Right cardiac atrium (tissue), 5 donors: ENCODE measurements at places on chromosomes 6 and 20. TPM values are rescaled to one million over a fixed set of nuclear protein-coding genes. Genes with fewer than 3 reads are reported as not detected.
A peak's percentile ranks its signal among the peaks of the same experiment; 100 is the strongest.

DNA sequence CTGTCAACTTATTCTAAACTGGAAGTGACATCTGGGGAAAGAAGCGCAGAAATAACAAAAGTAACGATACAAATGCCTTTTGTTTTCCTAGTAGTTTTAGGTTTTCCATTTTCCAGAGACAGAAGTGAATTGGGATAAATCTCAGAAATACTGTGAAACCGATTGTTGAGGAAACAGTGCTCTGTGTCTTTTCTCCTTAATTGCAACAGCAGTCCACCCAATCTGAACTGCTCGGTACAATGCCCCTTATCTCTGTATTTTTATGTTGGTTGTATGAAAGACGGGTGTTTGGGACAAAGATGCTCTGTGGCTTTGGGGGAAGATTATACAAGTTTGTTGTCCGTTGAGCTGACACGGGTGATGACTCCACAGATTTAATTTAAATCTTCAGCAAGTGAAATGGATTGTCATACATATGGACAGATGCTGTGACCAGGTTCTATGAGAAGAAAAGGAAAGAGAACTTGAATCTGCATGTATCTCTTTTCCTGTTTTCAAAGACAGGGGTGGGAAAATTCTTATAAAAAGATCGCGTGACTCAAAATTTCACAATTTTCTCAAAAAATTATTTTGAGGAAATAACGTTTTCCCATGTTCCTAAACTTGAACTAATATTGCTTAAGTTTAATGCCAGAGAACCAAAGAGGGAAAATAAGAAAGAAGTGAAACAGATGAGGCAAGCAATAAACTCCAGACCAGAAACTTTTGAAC lies 41.2 kb downstream of the SASH1 start:
- DNase-seq: no peak

- DNase-seq: no peak
These were observed 3.6 kb downstream of the TRAM2 start for GRCh38 chr6:52573295-52573694.

TSHZ2 gene
- 2.3 TPM for polyA plus RNA-seq

GRCh38 chr6:159168536-159169192 lies 536 bp upstream of the FNDC1 start:
- DNase-seq: peak; percentile 80

DNA sequence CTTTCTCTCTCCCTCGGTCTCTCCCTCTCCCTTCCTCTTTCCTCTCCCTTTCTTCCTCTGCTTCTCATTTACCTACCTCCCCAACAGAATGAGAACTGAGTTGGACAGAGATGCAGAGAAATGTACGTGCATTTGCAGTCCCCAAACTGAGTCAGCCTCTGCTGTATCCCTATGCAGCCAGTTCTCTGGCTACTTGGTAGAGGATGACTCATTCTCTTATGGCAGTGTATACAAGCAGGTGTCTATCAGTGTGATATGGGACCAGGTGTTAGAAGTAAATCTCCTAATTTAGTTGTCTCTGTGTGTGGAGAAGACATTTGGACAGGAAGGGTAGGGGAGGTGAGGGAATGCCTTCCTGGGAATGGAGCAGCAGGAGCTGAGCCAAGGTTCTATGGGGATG lies 470.8 kb downstream of the CD109 start:
- no peak for DNase-seq

GRCh38 chr6:160070831-160071230 lies 50.8 kb upstream of the SLC22A1 start:
- no peak for DNase-seq

DNA sequence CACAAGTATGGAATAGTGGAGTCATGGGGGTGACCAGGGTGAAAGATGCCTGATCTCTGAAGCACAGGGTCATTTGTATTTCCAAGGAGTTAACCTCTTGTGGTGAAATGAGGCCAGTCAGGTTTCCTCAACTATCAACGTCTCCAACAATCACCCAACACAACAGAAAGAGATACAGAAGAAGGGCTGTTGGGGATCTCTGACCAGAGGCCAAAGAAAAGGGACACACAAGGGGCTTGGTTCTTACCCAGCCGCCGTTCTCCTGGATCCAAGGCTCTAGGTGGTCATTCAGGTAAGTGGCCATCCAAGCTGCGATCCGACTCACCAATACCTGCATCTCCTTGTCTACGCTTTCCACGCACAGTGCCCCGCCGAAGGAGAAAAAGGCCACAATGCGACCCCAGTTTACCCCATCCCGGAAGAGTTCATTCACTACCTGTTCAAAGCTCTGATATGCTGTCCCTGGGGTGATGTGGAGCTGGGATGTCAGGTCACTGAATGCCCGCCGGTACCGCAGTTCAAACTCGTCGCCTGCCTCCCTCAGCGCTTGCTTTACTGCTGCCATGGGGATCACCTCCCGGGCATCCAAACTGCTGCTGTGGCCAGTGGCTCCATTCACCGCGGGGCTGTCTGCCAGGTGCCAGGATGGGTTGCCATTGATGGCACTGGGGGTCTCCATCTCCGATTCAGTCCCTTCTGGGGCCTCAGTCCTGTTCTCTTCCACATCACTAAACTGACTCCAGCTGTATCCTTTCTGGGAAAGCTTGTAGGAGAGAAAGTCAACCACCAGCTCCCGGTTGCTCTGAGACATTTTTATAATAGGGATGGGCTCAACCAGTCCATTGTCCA lies 1.0 kb downstream of the BCL2L1 start:
- peak; percentile 70 for DNase-seq

DNA sequence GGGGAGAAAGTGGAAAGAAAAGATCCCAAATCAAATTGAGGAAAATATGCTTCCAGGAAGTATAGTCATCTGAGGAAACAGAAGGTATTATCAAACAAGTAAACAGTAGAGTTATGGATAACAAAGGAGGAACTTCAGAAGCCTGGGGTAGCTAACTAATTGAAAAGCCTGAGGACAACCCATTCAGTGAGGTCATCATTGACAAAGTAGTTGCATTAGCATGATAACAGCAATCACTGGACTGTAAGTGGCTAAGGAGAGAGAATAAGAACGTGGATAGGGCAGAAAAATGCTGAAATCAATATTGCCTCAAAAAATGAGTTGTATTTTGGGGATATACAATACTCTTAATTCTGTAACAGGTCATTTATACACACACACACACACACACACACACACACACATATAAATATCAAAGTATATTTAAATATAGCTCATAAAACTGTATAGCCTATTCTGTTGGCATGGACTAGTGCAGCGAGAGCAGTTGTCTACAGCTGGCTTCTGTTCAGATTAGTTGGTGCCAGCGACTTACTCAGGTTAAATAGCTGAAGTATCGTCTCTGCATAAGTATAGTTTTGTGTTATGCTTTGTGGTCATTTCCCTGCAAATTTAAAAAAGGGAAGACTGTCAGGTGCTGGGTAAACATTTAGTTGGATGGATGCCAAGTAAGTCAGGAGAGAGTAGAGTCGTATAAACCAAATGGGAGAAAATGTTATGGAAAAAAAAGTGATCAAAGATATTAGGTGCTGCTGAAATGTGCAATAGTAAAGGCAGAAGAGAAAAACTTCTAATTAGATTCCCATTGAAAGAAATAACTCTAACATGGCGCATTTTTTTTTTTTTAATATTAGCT lies 33.8 kb upstream of the CTAGE9 start:
- no peak for DNase-seq

PCSK2 gene
- polyA plus RNA-seq: 1.1 TPM

- DNase-seq: no peak
These were observed 94.9 kb downstream of the JARID2 start for GRCh38 chr6:15340775-15341174.

GCNT2 gene
- 3.4 TPM for polyA plus RNA-seq

MYH7B gene
- 125 TPM for polyA plus RNA-seq

ATP5F1E gene
- 131 TPM for polyA plus RNA-seq

- no peak for DNase-seq
These were observed 256.7 kb downstream of the PKHD1 start for GRCh38 chr6:51830666-51831065.

- peak; percentile 81 for DNase-seq
These were observed 9.6 kb upstream of the PKIG start for GRCh38 chr20:44572551-44573500.

- DNase-seq: no peak
These were observed 11.0 kb downstream of the DSTN start for GRCh38 chr20:17580895-17581294.

NRSN1 gene
- 0.11 TPM for polyA plus RNA-seq

HBS1L gene
- polyA plus RNA-seq: 28.7 TPM

IMPG1 gene
- polyA plus RNA-seq: not detected

DNA sequence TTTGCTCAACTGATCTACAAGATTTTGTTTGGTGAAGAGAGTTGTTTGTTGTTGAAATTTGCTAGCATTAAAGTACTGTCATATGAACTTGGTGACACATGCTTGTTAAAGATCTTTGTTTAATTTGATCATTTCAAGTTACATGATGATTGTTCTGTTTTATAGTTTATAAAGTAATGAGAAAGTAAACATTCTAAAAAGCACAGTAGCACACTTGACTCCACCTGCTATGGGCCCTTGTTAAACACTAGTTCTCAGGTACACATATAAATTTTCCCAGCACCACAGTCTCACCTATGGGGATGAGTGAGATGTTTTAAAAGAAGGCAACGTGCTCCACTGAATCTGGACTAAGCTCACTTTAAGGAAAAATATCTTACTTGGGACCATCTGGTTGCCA lies 14.1 kb downstream of the MCHR2 start:
- DNase-seq: no peak

GRCh38 chr6:129369737-129370136 lies 340.2 kb downstream of the ARHGAP18 start:
- peak; percentile 57 for DNase-seq

TREML2 gene
- 0.02 TPM for polyA plus RNA-seq

EDN1 gene
- 4.2 TPM for polyA plus RNA-seq

PTCRA gene
- not detected for polyA plus RNA-seq

RHAG gene
- polyA plus RNA-seq: 2.8 TPM

DNA sequence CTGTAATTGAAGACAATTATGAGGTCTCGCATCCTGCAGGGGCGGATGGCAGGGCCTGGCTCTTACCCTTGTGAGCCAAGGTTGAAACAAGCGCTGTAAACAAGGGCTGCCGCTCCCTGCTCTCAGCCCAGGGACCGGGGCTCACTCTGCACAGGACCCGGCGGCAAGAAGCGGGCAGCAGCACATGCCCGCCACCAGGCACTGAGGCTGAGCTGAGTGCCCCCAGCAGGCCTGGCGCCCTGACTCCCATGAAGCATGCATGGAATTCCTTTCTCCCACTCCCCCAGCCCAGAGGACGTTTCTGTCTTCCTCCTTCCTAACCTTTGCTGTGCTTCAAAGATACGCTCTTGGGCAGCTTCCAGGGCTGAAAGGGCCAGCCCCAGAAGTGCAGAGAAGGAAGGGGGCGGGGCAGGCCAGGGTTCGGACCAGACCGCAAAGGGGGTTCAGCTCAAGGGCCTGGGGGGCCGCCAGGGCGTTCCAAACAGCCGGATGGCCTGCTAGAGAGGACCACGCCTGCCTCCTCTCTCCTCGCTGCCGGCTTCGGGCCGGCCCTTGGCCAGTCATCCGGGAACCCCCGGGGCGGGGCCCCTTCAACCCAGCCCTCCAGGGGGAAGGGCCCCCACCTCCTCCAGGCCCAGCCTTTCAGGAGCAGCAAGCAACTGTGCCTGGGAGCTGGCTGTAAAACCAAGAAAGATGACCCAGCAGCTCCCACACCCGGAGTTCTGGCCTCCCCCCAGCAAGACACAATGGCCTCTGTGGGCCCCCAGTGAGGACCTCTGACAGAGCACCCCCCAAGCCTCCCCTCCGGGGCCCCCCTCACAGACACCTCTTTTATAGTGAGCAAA lies 109.9 kb downstream of the NOL4L start:
- DNase-seq: peak; percentile 95

SIRPB1 gene
- 0.63 TPM for polyA plus RNA-seq

C2 gene
- 3.0 TPM for polyA plus RNA-seq

DNA sequence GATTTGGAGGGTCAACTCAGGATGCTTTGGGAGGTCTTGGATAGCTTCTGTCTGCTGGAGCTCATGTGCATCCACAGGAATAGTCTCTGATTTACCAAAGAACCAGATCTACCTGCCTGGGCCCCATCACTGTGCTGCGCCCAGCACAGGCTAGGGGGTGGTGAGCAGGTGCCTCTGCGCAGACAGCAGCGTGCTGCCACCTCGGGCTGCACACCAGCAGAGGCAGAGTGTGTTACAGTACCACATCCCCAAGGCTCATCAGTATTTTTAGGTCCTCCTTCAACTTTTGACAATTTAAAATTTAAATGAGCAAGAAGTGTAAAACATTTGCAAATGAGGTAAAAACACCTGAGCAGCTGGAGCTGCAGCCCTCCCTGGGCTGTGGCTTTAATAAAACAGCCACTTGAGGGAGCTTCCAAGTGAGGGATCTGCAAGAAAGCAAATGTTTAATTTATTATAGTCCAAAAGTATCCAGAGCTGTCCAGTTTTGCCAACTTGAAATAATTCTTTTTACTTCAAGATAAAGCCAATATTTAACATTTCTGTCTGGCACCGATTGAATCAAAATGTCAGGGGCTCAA lies 324.9 kb downstream of the ZFAND3 start:
- DNase-seq: no peak

B3GALT4 gene
- polyA plus RNA-seq: 11.0 TPM

GRCh38 chr6:131894493-131895424 lies 56.4 kb downstream of the CCN2 start:
- no peak for DNase-seq

GRCh38 chr6:47701363-47701762 lies 3.0 kb downstream of the ADGRF4 start:
- no peak for DNase-seq

- no peak for DNase-seq
These were observed 456.4 kb downstream of the COL12A1 start for GRCh38 chr6:74749211-74750147.

TRIM31 gene
- polyA plus RNA-seq: not detected

TXNDC5 gene
- 38.2 TPM for polyA plus RNA-seq

DNA sequence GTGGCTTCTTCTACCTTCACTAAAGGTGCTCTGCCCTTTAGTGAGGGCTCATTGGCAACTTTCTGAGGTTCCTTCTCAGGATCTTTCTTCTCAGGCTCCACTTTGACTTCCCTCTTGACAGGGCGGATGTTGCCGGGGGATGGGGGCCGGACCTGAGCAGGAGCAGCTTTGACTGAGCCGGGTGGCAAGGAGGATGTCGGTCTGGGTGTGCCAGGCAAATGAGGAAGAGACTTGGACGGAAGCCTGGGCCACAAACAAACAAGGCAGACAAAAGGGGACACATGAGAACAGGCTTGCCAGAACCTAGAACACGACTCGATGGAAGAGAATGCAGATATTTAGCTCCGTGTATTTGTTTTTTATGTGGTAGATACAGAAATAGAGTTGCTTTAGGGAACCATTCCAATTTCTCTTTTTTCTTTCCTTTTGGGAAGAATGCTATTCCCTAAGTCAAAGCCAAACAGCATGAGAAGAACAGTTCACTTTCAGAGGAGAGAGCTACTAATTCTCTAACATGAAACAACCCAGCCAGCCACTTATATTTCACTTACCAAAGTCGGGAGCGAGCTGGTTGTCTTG lies 76.2 kb upstream of the BCLAF1 start:
- DNase-seq: peak; percentile 83

- DNase-seq: no peak
These were observed 174.9 kb downstream of the ISM1 start for GRCh38 chr20:13396022-13396421.

GRCh38 chr6:13226071-13226470 lies 102.3 kb downstream of the TBC1D7 start:
- no peak for DNase-seq

JAG1 gene
- 12.2 TPM for polyA plus RNA-seq
